C1 segment of cervical spinal cord (tissue), 14 donors: ENCODE measurements at places on chromosomes 4 and X.

DNA sequence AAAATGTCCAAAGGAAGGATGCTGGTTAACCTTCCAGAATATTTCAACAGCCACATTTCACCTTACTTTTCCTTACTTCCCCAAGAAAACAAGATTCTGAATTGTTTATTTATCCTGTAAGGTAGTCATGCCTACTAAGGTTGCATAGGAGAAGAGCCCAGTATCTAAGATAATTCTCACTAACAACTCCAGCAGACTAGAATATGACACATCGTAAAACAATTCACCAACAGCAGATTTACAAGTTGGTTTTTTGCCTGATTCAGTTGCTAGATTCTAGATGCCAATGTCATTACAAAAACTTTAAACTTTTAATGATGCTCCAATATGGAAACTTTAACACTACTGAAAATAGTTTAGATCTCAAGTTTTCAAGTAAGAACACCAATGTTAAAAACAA, 176.4 kb downstream of the IL13RA2 start:
- DNase-seq, result no peak

GRCh38 chrX:37817579-37817978, 29.8 kb downstream of the DYNLT3 start:
- DNase-seq, result no peak

- DNase-seq, result no peak
These were observed 232.0 kb downstream of the KCNIP4 start for GRCh38 chr4:21716531-21716930.

GRCh38 chr4:99679976-99680375, 22.3 kb upstream of the C4orf54 start:
- no peak for DNase-seq

- no peak for DNase-seq
These were observed 64.6 kb downstream of the COX7B2 start for GRCh38 chr4:46844325-46844917.

DNA sequence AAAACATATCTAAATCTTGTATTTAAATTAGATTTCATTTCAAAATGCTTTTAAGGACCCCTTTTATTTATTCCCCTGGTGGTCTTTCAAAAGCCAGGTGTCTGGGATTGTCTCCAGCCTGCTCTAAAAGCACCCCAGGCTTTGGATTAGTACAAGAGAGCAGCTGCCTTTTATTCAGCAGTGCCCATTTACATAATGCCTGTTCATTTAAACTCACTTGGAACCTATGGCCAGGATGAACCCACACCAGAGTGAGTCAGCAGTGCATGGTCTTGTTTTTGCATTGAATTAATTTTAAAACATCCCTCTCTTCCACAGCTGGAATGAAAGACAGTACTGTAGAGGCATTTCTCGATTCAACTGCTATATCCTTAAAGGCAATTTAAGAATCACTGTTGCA, 64.1 kb upstream of the TENM3 start:
- no peak for DNase-seq

- no peak for DNase-seq
These were observed 355.7 kb upstream of the GNPDA2 start for GRCh38 chr4:45082101-45082500.

DNA sequence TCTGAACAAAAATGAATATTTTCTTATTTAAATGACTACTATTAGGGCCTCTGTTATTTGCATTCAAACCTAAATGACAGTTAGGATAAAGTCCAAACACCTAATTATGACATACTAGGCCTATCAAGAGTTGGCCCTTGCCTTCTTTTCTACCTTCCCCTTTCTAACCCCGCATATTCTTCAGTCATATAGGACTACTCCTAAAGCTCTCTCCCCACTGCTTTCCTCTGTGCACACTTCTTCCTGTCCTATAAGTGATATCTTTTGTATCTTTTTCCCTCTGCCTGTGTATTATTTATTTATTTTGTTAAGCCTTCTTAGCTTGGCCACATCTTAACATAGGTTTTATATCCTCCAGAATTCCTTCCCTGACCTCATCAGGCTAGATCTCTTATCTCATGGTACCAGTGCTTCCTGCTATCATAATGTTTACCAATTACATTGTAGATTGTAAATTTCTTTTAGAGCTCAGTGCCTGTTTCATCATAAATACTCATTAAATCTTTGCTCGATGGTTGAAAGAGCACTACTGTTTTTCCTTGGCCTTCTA, 22.5 kb downstream of the ERVMER34-1 start:
- no peak for DNase-seq

DNA sequence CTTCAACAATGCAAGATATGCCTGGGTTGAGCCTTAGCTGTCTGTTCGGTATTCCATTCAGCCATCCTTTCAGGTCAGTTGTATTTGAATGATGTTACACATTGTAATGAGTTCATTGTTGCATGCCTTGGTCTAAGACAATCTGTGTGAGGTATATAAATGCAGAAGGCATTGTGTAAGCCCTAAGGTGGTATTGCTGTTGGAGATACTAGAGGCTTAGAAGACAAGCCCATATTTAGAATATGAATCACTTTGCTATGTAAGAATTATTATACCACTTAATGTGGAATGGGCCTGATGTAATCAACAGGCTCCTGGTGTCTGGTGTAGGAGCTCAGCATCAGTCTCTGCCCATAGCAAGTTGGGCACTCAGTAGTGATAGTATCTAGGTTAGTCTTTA, 473.4 kb upstream of the GNPDA2 start:
- DNase-seq, result no peak

GRCh38 chrX:147735364-147735763, 176.4 kb upstream of the FMR1 start:
- DNase-seq, result no peak

- DNase-seq, result no peak
These were observed 9.8 kb downstream of the NDNF start for GRCh38 chr4:121062521-121062920.

DNA sequence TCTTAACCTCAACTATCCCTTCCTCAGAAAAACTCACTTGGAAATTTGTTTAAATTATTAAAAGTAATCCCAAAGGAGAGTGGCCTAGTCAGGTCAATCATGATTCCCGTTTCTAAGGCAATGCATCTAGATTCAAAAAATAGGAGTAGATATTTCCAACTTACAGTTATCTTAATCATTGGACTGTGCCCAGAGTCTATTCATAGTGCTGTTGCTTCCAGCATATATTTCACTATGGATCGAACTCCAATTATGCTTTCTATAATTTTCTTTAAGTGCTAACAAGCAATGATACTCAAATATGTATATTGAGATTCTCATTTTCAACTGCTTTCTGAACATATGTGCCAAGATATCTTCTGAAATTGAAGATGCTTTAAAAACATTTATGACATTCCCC, 229.2 kb upstream of the NWD2 start:
- no peak for DNase-seq

GRCh38 chr4:169420291-169420690, 149.5 kb upstream of the SH3RF1 start:
- DNase-seq, result no peak

- no peak for DNase-seq
These were observed 23.2 kb downstream of the SMIM43 start for GRCh38 chr4:121741751-121742150.

- DNase-seq, result no peak
These were observed 53.1 kb downstream of the NDST3 start for GRCh38 chr4:118087366-118087765.

DNA sequence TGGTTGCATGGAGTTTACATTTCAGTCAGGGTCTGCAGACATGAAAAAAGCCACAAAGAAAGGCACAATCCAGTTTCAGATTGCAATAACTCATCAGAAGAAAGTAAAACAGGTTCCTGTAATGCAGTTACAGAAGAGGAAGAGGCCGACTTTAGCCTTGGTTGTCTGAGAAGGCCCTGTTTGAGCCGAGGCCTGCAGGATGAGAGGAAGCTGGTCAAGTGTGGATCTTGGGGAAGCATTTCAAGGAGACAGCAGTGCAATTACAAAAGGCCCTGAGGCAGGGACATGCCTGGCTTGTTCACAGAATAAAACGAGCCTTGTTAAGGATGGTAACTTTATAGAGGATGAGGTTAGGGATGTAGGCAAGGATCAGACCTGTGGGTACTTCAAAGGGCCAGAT, 62.4 kb downstream of the AFF2 start:
- no peak for DNase-seq

DNA sequence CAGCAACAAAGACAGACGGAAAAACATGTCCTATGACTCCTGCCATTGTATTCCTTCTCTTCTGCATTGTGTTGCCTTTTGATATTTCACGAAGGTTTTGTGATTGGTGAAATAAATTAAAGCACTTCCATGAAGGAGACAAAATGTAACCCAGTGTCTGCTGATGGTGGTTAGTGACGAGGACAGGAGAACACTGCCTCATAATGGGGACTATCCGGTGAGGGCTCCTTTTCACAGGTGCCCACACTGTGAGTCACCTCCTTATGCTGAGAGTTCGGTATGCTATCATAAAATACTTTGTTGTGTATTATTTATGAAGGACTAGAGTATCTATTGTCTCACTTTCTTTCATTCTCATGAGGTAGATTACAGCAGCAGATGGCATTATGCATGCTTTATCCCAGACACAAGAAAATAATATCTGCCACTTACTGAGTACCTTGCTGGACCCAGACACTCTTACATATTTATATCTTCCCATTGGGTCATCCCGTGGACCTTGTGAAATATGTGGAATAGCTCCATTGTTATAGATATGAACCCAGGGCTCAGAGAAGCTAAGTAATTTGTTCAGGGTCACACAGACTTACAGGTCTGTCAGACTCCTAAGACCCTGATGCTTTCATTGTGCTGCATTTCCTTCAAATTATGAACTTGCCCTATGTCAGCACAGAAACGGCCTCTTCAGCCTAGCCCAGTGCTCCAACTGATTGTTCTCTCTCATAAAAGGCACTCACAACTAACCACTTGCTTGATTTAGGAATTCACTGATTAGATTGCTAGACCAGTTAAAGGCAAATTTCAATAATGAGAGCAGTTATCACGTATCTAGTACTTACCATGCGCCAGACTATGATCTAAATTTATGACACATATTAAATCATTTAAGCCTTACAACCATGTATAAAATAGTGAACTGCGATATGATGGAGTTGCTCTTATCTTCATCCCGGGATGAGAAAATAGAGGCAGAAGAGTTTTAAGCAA, 31.2 kb downstream of the PLS3 start:
- DNase-seq, result no peak

DNA sequence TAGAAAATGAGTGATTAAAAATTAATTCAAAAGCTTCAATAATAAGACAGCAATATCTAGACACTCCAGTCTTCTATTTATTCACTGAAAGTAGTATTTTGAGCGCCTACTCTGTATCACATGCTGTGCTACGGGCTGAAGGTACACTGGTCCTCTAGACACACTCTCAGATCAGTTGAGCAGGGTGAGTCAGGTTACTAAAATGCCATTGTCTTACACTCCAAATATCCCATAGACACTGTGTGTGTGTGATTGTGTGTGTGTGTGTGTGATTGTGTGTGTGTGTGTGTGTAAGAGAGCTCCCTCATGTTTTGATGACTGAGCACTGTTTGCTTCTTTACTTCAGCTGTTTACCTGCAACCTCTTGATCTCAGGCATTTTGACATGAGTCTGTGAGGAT, 342.8 kb upstream of the BOD1L1 start:
- DNase-seq, result no peak

GRCh38 chr4:132123870-132124623, 1025.0 kb upstream of the PCDH10 start:
- DNase-seq, result no peak

DNA sequence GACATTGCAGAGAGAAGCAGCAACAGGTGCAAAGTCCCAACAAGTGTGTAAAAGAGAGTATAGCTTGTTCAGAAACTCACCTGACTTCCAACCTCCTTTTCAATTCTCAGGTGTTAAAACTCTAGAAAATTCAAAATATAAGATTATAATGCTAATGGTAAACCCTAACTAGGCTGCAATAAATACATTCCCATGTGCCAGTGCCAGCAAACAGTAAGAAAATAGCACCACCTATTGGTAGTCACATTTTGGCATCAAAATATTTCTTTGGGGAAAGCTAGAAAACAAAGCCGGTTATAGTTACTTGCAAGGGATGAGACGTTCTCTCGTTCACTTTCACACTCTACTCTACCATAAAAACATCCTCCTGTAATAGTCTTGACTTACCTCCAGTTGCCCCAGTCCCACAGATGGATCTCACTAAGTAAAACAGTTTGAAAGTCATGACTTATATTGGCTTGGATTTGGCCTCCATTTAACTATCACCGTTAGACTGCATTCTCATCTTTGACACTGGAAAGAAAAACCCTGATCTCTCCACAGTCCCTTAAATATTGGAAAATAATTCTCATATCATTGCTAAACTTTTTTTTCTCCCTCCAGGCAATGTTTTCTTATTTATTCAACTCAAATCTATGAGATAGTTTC, 9.6 kb downstream of the BMP3 start:
- DNase-seq, result no peak

DNA sequence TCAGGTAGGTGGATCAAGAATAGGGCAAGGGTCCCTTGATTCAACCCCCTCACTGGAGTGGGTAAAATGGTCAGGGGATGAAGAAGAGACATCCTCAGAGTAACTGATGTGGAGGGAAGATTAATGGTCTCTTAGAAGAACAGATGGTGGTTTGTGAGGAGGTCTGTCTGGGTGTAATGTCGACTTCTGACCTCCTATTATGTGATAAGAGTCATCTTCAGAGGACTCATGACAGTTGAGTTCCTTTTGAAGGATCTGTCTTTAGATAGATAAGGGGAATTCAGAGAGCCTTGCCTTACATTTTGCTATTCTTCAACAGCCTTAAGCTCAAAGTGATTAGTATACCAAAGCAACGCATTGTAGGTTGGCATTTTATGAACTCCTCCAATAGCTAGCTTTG, 27.1 kb upstream of the MAGEA8 start:
- no peak for DNase-seq

DNA sequence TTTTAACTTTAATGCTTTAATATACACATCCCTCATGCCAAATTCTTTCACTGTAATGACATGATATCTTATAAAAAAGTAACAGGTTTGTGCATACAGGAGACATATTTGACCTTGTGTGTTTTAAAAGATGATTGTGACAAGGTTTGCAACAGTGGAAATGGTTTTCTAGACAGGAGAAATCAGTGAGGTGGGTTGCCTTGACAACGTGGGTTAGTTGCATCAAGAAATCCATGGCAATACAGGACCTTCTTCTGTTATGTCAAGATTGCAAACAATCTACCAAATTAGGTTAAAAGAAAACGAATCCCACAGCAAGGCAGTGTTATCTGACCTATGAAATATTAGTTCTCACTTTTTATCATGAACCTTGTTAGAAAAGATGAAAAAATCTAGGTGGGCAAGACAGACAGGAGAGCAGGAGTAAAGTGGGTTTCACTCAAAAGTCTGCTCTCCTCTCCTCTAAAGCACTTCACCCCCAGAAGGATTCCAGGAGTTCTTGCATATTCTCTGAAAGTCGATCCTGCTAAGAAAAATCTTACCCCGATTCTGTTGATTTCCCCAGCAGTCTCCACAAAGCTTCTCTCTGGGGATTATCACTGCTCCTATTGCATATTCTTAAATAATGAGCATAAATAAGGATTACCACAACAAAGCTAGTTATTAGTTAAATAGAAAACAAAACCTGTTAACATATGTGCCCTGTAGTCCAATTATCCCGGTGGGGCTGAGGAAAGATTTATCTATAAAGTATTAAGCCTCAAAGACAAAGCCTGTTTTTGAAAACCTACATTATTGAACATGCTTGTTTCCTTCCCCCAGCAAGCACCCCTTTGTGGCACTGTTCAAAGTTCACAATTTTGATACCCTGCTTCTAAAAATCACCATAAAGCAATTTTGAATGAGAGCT, 71.0 kb downstream of the TMA16 start:
- DNase-seq, result no peak
